Heart left ventricle (tissue), 16 donors: ENCODE measurements at places on chromosomes 2 and 18. TPM values are rescaled to one million over a fixed set of nuclear protein-coding genes. Genes with fewer than 3 reads are reported as not detected.

CHST10 gene
- total RNA-seq = 9.8 TPM

MRPL44 gene
- total RNA-seq = 38.2 TPM

LYPD1 gene
- not detected for total RNA-seq

NT5DC4 gene
- not detected for total RNA-seq

RBMS1 gene
- 68.2 TPM for total RNA-seq

NT5C1B gene
- not detected for total RNA-seq

IL37 gene
- total RNA-seq = not detected

AOX1 gene
- 12.7 TPM for total RNA-seq

ZNF804A gene
- total RNA-seq = not detected

PARD6G gene
- total RNA-seq = 2.1 TPM

HOXD4 gene
- total RNA-seq = 0.45 TPM

TDRD15 gene
- not detected for total RNA-seq

NEMP2 gene
- total RNA-seq = 1.9 TPM

REG1A gene
- total RNA-seq = 1.8 TPM

SCN3A gene
- total RNA-seq = 0.75 TPM

TWIST2 gene
- 0.39 TPM for total RNA-seq

PRSS56 gene
- not detected for total RNA-seq

DYNAP gene
- not detected for total RNA-seq
